Stimulated activated CD4-positive, alpha-beta T cell treated with anti-CD3 and anti-CD28 coated beads, Interleukin-4, amount 100 ng/mL, for 1 hour (primary cell): ENCODE measurements at places on chromosomes 3 and 15.
A peak's percentile ranks its signal among the peaks of the same experiment; 100 is the strongest.

- no peak for DNase-seq
Measured at GRCh38 chr3:189941679-189942078, 179.0 kb downstream of the P3H2 start.

DNA sequence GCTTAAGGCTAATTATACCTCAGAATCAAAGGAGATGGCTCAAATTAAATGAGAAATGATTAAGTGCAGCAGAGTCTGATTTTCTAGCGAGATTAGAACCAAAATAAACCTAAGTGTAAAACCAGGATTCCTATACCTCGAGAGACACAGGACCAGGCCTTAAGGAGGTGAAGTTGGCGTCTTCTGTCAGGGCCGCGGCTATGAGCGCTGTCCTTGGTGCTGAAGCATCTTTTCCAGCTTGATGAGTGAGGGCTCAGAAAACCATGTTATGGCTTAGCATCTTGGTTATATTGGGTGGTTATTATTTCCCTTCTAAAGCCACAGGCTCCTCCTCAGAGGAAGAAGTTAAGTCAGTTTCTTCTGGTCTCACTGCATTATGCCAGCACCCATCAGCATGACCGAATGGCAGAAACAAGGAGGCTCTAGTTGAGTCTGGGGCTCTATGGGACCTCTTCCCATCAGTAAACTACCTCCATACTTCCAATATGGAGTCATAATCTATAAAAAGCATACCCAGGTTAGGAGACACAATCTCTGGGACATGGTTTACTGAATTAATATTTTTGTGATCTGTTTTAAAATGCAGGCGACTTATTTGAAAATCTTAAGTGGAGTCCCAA, 120.1 kb upstream of the NMNAT3 start:
- no peak for DNase-seq

DNA sequence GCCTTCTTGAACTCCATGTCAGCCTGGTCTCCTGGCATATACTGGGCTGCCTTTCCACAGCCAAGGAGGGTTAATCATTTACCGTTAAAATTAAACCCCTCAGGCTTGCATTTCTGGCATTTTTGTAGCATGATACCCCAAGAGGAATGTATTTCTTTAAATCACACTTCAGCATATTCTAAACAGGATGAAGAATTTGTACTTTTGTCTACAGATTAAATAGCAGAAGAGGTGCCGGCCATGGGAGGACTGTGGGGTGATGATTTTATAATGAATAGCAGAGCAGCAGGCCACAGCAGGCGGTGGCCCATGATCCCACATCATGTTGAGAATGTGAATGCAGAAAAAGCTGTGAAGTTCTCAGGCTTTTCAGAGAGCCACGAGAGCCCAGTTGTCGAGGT, 90.2 kb downstream of the ARNT2 start:
- DNase-seq = no peak

- no peak for DNase-seq
Measured at GRCh38 chr3:51657234-51657633, 13.8 kb upstream of the TEX264 start.

DNA sequence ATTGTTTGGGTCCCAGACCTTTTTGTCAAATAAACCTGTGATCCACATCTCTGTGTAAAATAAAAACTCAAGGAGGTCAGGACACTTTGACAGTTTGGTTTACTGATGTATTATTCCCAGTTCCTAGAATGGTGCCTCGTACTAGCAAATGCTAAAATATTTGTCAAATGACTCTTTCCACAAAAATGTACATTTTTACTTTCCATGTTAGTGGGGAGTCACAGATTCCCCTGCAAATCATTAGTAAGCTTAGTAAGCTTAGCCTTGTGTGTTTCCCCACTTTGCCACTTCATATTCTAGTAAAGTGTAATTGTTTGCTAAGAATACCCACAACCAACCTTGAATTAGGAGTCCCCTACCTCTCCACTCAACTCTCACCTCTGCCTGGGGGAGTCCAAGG, 2.4 kb upstream of the MAGI1 start:
- DNase-seq = no peak

GRCh38 chr15:98202256-98202655, 241.8 kb downstream of the ARRDC4 start:
- no peak for DNase-seq

DNA sequence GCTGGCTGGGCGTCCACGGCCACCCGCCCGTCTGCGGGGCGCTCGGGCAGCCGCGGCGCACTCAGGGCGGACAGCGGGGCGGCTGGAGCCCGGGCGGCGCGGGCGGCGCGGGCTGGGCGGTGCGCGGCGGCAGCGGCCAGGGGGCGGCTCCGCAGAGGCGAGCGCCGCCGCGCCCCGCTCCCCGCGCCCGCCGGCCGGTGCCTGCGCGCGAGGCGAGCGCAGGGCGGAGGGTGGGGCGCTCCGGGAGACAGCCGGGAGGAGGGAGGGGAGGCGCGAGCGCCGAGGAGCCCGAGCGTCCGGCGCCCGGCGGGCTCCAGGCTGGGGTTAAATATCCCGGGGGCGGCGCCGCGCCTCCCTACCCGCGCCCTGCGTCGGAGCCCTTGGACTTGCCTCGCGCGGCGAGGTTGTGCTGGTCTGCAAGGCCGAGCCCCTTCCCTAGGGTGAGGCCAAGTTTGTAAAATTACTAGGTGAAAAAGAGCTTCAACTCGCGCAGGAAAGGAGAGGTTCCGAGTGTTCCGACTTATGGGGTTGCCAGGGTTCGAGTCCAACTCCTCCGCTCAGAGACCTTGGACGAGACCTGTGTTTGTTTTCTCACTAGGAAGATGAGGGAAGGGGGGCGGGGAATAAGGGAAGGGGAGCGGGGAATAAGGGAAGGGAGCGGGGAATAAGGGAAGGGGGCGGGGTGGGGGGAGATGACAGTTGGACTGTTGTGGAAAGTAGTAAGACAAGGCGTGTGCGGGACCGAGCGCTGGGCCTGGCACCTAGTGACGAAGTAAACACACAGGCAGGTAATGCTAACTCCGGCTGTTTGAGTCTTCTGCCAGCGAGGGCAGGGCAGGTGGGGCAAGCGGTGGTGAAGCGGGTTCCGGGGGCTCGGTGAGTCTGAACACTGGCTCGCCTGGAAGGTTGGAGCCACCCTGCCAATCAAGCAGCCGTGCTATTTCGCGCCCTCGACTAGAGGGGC, at the start of gene TNFAIP8L3:
TSS of gene TNFAIP8L3 (minus strand) at position 301 of the 964 bp plus-strand sequence. CDS start 311 bp downstream, outside the sequence.
- DNase-seq = no peak

GRCh38 chr3:46406788-46407611, at the start of the genes CCR5AS and CCRL2:
Gene CCR5AS (minus strand): TSS chr3:46407066.
Gene CCRL2 (plus strand): TSS chr3:46407259. CDS start chr3:46408080, 821 bp downstream.
- peak; percentile 23 for DNase-seq

DNA sequence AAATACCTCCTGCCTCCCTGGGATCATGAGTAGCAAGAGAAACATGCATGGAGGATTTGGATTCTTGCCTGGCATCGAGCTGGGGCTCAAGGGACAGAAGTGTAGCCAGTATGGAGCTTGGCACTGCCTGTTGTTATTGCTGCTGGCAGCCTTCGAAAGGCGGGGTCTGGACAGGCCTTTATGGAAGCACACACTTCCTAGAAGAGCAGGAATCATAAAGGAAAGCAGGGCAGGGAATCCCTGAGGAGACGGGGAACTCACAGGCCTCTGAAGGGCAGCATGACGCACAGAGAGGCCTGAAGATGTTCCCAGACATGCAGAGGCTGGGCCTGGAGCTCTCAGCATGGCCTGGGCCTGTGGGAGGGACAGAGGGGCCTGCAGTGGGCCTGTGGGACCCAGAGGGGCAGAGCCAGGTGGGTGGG, 18.6 kb upstream of the SLC41A3 start:
- no peak for DNase-seq

GRCh38 chr15:65184305-65184867, 756 bp downstream of the CLPX start:
- DNase-seq = peak; percentile 27

DNA sequence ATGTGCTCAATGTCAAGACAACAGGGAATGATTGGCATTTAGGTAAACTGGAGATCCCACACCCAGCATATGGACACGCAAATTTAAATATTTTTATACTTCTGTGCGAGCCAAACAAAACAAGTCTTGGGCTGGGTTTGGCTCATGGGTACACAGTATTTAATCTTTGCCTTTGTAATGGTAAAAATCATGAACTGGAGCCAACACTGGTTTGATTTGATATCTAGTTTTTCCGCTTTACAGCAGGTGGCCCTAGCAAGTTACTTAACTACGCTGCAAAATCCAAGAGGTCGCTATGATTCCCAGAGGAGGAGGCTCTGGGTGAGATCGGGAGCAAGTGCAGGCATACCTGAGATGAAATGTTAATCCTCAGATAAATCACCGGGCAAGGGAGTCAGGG, 207.9 kb upstream of the SATB1 start:
- no peak for DNase-seq

DNA sequence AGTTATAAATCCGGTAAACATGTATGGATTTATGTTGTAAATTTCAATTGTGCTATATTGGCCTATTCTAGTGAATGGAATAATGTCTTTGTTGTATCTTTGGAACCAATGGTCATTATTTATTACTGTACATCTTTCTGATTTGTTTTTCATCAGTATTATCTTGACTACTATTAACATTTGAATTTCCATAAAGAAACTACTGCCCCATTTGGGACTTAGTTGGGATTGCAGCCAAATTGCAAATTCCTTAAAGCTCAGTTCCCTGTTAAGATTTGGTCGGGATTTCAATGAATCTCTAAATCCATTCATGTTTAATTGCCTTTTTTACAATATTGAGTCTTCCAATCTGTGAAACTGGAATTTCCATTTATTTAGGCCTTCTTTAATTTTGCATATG, 822.4 kb upstream of the CADM2 start:
- DNase-seq = no peak

- DNase-seq = no peak
Measured at GRCh38 chr3:102307442-102307841, 127.4 kb upstream of the ZPLD1 start.

DNA sequence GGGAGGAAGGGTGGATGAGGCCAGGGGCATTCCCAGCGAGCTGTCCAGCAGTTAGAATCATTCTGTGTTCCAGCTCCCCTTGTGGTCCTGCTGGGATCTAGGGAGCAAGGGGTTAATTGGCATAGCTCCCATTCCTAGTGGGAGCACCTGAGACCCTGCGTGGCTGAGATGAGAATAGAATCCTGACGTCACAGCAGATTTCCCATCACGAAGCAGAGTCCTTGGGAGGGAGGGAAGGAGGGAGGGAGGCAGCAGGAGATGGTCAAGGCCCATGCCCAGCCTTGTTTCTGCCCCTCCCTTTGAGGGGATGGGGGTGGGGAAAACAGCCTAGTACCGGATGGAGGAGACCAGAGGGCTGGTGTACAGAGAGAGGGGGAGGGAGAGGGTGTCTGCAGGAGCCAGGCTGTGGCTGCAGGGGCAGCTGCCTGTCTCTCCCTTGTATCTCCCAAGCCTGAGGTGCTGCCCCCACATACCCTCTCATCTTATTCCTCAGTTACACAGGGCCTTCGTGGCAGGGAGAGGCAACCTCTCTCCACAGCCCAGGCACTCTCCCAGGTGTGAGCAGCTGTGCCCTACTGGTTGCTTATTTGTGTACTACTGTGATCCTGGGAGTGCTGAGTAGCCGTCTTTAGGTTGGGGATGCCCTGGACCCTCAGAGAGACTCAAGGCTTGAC, 5.4 kb downstream of the TYRO3 start:
- DNase-seq = no peak

GRCh38 chr15:92614301-92614700, 41.3 kb downstream of the FAM174B start:
- no peak for DNase-seq
